Naive thymus-derived CD4-positive, alpha-beta T cell (primary cell): ENCODE measurements at places on chromosomes 1 and 21. TPM values are rescaled to one million over a fixed set of nuclear protein-coding genes. Genes with fewer than 3 reads are reported as not detected.

- no peak overlapping the region for H3K4me3 ChIP-seq
- DNase-seq = no peak
- H3K27ac ChIP-seq = no peak overlapping the region
- no peaks in the 10 kb centered on the region for H3K27me3 ChIP-seq
- H3K4me1 ChIP-seq = no peaks in the 10 kb centered on the region
Measured at GRCh38 chr1:118863688-118864087, 124.5 kb downstream of the TBX15 start.

- no peaks in the 10 kb centered on the region for H3K36me3 ChIP-seq
- no peaks in the 10 kb centered on the region for H3K27me3 ChIP-seq
- no peak overlapping the region for H3K27ac ChIP-seq
- H3K4me3 ChIP-seq = no peak overlapping the region
- H3K4me1 ChIP-seq = no peaks in the 10 kb centered on the region
- DNase-seq = no peak
Measured at GRCh38 chr1:208053661-208054060, 142.7 kb upstream of the CD34 start.

- H3K27ac ChIP-seq = no peak overlapping the region
- no peak for DNase-seq
- no peaks in the 10 kb centered on the region for H3K27me3 ChIP-seq
- H3K4me3 ChIP-seq = no peak overlapping the region
- H3K36me3 ChIP-seq = no peaks in the 10 kb centered on the region
- no peaks in the 10 kb centered on the region for H3K4me1 ChIP-seq
Measured at GRCh38 chr1:104467590-104467989, 717.9 kb downstream of the AMY1C start.

DNA sequence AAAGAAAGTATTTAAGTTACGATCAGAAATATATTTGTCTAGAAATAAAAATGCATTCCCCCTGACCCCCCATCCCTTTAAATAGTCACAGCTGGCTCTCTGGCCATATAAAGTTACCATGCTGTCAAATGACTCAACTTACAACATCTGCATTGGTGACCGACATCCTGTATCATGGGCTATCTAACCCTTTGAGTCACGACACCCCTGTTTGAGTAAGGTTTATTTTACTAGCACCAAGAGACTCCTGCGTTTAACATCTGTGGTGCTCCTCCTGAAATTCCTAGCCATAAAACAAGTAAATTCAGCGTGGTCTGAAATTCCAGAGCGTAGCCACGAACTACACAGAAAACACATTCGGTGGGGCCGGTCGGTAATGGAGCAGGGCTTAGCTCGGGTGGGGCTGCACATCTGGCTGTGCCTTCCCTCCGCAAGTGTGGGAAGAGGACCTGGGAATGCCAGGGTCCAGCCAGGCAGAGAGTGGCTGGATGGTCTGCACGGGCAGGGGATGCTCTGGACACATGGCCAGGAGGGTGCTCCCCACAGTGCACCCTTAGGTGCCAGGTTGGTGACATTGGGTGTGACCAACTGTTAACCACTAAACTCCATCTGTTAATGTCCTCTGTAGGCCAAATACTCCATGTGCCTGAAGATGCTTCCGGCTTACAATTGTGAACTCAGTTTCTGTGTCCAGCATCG, 53.0 kb upstream of the CLDN14 start:
- H3K36me3 ChIP-seq = no peaks in the 10 kb centered on the region
- no peak overlapping the region for H3K4me3 ChIP-seq
- no peak overlapping the region for H3K27ac ChIP-seq
- DNase-seq = no peak

- peaks cover 3% of the 10 kb centered on the region for H3K4me1 ChIP-seq
- H3K36me3 ChIP-seq = peaks cover 9% of the 10 kb centered on the region
- H3K4me3 ChIP-seq = no peak overlapping the region
- H3K27me3 ChIP-seq = no peaks in the 10 kb centered on the region
- H3K27ac ChIP-seq = peak overlapping the region; percentile 19
- DNase-seq = no peak
Measured at GRCh38 chr1:6003568-6004411, 11.6 kb upstream of the NPHP4 start.

GRCh38 chr1:35764283-35764682, 5.5 kb downstream of the CLSPN start:
- no peak overlapping the region for H3K4me3 ChIP-seq
- H3K4me1 ChIP-seq = no peaks in the 10 kb centered on the region
- no peak overlapping the region for H3K27ac ChIP-seq
- H3K27me3 ChIP-seq = no peaks in the 10 kb centered on the region
- H3K36me3 ChIP-seq = no peaks in the 10 kb centered on the region

GRCh38 chr21:30227633-30228404, 11.9 kb upstream of the CLDN8 start:
- no peak overlapping the region for H3K4me3 ChIP-seq
- H3K27ac ChIP-seq = no peak overlapping the region
- H3K36me3 ChIP-seq = no peaks in the 10 kb centered on the region
- DNase-seq = no peak

DNA sequence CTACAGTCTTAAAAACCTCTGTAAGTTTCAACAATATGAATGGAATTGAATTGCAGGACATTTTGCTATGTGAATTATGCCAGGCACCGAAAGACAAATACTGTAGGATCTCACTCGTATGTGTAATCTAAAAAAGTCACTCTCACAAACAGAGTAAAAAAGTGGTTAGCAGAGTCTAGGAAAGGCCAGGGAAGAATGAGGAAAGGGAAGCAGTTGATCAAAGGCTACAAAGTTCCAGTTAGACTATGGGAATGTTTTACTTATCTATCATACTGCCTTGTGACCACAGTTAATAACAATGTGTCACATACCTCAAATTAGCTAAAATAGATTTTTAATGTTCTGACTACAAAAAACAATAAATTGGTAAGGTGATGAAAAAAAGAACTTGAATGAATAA, 565.4 kb upstream of the BRINP3 start:
- H3K27ac ChIP-seq = no peak overlapping the region
- H3K36me3 ChIP-seq = no peaks in the 10 kb centered on the region
- H3K4me3 ChIP-seq = no peak overlapping the region

GRCh38 chr1:54378157-54378873, 27.9 kb downstream of the SSBP3 start:
- peaks cover 10% of the 10 kb centered on the region for H3K4me1 ChIP-seq
- H3K4me3 ChIP-seq = no peak overlapping the region
- H3K27me3 ChIP-seq = no peaks in the 10 kb centered on the region
- peak overlapping the region; percentile 14 for H3K27ac ChIP-seq
- peaks cover 5% of the 10 kb centered on the region for H3K36me3 ChIP-seq
- no peak for DNase-seq

GRCh38 chr1:60978421-60979357, 103.7 kb upstream of the NFIA start:
- no peaks in the 10 kb centered on the region for H3K4me1 ChIP-seq
- no peak overlapping the region for H3K27ac ChIP-seq
- no peak overlapping the region for H3K4me3 ChIP-seq
- H3K36me3 ChIP-seq = no peaks in the 10 kb centered on the region
- no peaks in the 10 kb centered on the region for H3K27me3 ChIP-seq

- no peaks in the 10 kb centered on the region for H3K36me3 ChIP-seq
- no peaks in the 10 kb centered on the region for H3K4me1 ChIP-seq
- H3K27me3 ChIP-seq = no peaks in the 10 kb centered on the region
- DNase-seq = no peak
- H3K4me3 ChIP-seq = no peak overlapping the region
Measured at GRCh38 chr21:38505654-38506523, 7.6 kb upstream of the ERG start.

DNA sequence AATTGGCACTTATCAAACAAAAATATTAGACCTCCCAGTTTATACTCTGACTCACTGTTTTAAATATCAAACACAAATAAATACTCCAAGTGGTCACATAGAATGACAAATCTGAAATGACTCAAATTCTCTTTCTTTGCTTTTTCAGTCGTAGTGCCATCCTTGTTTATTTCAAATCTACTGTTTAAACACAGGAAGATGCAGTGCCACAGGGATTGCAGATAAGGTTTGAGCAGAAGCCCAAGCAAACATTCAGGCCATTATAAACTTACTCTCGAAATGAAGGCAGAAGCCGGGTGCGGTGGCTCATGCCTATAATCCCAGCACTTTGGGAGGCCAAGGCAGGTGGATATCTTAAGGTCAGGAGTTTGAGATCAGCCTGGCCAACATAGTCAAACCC, 255.4 kb upstream of the PLXNA2 start:
- DNase-seq = no peak
- H3K27me3 ChIP-seq = no peaks in the 10 kb centered on the region
- no peaks in the 10 kb centered on the region for H3K4me1 ChIP-seq
- H3K27ac ChIP-seq = no peak overlapping the region
- no peaks in the 10 kb centered on the region for H3K36me3 ChIP-seq

DNA sequence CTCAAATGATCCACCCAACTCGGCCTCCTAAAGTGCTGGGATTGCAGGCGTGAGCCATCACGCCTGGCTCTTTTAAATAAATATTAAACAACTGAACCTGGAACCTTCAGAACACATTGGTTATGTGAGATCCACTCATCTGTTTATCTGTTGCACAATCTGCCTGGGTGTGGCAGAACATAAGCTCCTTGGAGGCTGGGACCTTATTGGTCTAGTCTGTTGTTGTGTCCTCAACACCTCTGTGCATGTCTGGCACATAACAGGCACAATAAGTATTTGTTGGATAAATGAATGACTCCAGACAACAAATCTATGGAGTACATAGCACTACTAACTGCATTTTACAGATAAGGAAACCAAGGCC, 4.1 kb upstream of the NBL1 start:
- no peaks in the 10 kb centered on the region for H3K36me3 ChIP-seq
- H3K27ac ChIP-seq = no peak overlapping the region
- no peaks in the 10 kb centered on the region for H3K27me3 ChIP-seq
- no peak for DNase-seq
- H3K4me1 ChIP-seq = peaks cover 6% of the 10 kb centered on the region
- H3K4me3 ChIP-seq = no peak overlapping the region

GRCh38 chr1:182446033-182446669, 3.8 kb upstream of the RGSL1 start:
- H3K4me3 ChIP-seq = no peak overlapping the region
- H3K27me3 ChIP-seq = no peaks in the 10 kb centered on the region
- H3K4me1 ChIP-seq = no peaks in the 10 kb centered on the region
- H3K36me3 ChIP-seq = no peaks in the 10 kb centered on the region
- H3K27ac ChIP-seq = no peak overlapping the region

DNA sequence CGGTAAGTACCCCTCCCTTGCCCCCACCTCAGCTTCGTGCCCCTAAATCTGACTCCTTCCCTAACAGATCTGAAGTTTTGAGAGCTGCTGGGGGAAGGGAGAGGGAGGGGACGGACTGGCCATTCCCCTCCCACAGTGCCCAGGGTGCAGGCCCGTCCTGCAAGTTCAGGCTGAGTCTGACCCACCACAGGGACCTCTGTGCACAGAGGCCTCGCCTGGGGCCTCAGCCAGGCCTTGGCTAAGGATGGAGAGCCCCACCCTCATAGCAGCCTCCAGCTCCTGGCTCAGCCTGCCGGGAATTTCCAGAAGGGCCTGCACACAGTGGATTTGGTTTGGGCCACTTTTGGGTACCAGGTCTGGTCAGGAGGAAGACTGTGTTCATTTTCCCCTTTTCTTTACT, 31.2 kb upstream of the TNFRSF1B start:
- DNase-seq = no peak
- H3K4me1 ChIP-seq = peaks cover 33% of the 10 kb centered on the region

DNA sequence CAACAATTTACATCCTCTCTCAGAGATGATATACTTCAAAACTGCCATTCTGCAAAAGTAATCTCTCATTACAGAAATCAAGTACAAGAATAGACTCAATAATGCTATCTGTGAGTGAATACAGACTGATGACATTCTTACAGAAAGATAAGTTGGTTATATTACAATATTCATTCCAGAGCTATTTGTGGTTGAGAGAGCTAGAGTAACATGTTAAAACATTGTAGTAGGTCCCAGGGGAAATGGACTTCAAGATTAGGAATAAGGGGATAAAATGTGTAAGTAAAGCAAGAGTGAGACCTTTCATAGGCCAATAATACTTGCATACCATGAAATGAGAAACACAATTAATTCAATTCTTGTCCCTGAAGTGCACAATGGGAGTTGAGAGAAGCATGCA, 1.5 kb downstream of the F13B start:
- H3K4me3 ChIP-seq = no peak overlapping the region
- DNase-seq = no peak
- no peaks in the 10 kb centered on the region for H3K36me3 ChIP-seq
- no peak overlapping the region for H3K27ac ChIP-seq

- H3K4me1 ChIP-seq = no peaks in the 10 kb centered on the region
- no peak overlapping the region for H3K27ac ChIP-seq
- DNase-seq = no peak
- no peaks in the 10 kb centered on the region for H3K36me3 ChIP-seq
- no peaks in the 10 kb centered on the region for H3K27me3 ChIP-seq
Measured at GRCh38 chr21:27240839-27241238, 274.0 kb upstream of the ADAMTS5 start.

DNA sequence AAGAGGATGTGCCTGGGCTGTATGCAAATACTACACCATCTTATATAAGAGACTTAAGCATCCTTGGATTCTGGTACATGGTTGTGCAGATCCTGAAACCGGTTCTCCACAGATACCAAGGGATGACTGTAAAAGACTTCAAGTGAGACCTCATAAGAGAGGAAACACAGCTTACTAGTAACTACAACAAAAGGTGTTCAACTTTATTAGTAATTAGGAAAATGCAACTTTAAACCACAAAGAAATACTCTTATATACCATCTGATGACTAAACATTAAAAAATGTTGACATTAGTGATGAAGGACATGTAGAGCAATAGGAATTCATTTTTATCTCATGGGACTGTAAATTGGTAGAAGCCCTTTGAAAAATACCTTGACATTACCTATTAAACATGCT, 102.7 kb downstream of the RASAL2 start:
- no peaks in the 10 kb centered on the region for H3K36me3 ChIP-seq
- no peak for DNase-seq
- H3K4me1 ChIP-seq = no peaks in the 10 kb centered on the region
- no peaks in the 10 kb centered on the region for H3K27me3 ChIP-seq

DNA sequence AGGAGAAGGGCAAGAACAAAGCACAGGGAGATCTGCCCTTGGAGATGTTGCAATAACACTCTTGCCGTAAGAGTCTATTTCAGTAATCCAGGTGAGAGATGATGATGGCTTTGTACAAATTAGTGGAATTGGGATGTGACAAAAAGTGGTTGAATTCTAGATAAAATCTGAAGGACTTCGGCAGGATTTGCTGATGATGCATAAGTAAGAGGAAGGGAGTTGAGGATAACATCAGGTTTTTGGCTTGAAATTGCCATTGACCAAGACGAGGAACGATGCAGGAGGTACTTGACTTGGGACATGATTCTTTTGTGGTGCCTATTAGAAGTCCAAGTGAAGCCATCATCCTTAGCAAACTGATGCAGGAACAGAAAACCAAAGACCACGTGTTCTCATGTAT, 238.1 kb downstream of the GRIK1 start:
- H3K36me3 ChIP-seq = no peaks in the 10 kb centered on the region
- no peaks in the 10 kb centered on the region for H3K27me3 ChIP-seq
- DNase-seq = no peak
- H3K27ac ChIP-seq = no peak overlapping the region

Gene SH3BGRL3
- total RNA-seq = 380 TPM

Gene IL19
- total RNA-seq = not detected

Gene FAM3B
- total RNA-seq = not detected

Gene HSPA6
- total RNA-seq = 0.97 TPM

Gene SFT2D2
- 57.7 TPM for total RNA-seq

Gene GJC2
- 3.3 TPM for total RNA-seq

Gene BARHL2
- not detected in 2 replicates for total RNA-seq

Gene LRRC53
- total RNA-seq = not detected

Gene CELA3B
- total RNA-seq = not detected
